ENCODE measurements at places on chromosomes 6 and 20.

- DNase-seq: peak; percentile 12
These were observed 711 bp upstream of the SIRT5 start for GRCh38 chr6:13573669-13574110.

DNA sequence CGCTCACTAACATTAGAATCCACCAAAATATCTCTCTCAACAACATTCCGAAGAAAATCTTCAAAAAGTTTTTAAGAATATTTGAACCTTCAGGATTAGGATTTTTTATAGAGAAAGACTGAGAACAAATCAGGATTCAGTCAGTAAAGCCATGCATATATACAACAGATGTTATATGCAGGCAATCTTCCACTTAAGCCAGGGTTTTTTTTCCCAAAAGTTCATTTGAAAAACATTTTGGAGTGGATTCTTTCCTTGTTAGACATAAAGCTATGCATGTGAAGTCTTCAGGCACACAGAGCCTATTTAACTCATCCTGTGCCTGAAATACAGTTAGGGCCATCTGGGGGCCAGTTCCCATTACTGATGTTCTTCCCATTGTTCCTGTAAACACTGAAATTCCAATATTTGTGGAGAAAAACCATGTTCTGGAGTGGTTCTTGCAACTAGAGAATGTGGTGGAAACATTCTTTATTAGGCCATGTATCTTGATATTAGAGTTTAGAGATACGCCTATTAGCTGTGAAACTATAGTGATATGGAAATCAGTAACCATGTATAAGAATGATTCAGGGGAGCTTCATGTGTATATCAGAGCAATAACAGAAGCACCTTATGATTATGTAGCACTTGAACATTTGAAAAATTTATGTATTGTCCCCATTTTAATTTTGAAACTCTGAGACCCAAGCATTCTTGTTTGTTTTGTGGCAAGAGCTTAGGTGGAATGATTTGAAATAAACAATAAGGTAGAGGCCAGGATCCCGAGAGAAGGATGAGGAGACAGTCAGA is 61.7 kb downstream of the PLEKHG1 start:
- no peak for DNase-seq

DNA sequence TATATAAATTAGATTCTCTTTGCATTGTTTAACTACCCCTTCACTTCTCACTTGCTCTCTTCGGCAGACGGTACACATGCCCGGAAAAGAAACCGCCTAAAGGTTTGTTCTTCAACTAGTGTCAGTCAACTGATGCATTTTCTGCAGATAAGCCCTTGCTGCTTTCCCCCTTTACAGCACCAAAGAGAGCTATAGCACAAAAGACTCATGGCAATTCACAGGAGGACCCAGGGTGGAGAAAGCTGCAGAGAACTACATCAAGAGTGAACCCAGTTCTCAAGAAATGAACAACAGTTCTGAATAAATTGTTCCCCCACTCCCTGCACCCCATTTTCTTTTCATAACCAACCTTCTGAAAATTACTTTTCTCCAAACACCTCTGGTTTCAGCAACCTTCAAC is 8.9 kb downstream of the CD164 start:
- no peak for DNase-seq

- DNase-seq: no peak
These were observed 76.9 kb downstream of the SMOC2 start for GRCh38 chr6:168517742-168518347.

DNA sequence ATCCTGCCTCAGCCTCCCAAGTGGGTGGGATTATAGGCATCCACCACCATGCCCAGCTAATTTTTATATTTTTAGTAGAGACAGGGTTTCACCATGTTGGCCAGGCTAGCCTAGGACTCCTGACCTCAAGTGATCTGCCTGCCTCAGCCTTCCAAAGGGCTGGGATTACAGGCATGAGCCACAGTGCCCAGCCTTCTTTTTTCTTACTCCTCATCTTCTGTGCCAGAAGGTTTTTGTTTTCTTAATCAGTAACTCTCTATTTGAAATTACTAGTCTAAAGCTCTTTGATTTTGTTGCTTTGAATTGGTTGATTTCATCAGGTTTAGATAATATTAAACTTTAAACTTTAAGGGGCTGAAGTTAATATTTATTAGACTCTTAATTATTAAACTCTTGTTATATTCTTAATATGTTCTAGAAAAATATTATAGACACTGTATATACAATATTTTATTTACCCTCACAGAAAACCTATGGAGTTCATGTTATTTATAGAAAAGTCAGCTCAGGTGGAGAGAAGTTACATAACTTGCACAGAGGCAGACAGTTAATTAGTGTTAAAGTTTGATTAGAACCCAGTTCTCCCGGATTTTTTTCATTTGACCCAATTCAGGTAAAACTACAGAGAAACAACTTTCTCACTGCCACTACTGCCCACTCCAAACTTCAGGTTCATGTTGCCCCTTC is 177.4 kb upstream of the SGK1 start:
- DNase-seq: no peak

GRCh38 chr6:20328266-20328923 is 73.3 kb upstream of the E2F3 start:
- no peak for DNase-seq

GRCh38 chr6:116018976-116019375 is 41.7 kb downstream of the FRK start:
- DNase-seq: peak; percentile 82

GRCh38 chr6:98880486-98880885 is 46.1 kb downstream of the POU3F2 start:
- no peak for DNase-seq

- DNase-seq: peak; percentile 95
These were observed 164.2 kb downstream of the GMPR start for GRCh38 chr6:16402581-16402900.

- no peak for DNase-seq
These were observed 13.8 kb upstream of the ZBP1 start for GRCh38 chr20:57633945-57634491.

DNA sequence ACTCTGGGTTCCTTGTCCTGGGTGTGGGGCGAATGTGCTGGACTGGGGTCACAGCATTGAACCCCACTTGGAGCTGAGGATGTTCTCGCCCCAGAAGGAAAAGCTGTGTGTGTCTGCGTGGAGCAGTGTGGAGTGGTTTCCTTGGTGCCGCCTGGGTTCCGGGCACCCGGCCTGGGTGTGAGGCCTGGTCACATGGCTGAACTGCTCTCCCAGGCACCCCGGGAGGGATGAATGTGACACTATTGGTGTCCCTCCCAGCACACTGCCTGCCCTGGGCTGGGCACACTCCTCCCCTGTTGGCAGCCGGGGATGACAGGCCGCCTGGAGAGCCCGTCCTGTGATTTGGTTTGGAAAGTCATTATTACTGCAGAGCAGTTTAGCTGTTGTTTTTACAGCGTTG is 12.3 kb downstream of the MYT1 start:
- DNase-seq: no peak

- DNase-seq: no peak
These were observed 14.9 kb upstream of the NUP153 start for GRCh38 chr6:17721671-17722070.

- DNase-seq: no peak
These were observed 280.0 kb upstream of the TBX18 start for GRCh38 chr6:85044361-85044760.

DNA sequence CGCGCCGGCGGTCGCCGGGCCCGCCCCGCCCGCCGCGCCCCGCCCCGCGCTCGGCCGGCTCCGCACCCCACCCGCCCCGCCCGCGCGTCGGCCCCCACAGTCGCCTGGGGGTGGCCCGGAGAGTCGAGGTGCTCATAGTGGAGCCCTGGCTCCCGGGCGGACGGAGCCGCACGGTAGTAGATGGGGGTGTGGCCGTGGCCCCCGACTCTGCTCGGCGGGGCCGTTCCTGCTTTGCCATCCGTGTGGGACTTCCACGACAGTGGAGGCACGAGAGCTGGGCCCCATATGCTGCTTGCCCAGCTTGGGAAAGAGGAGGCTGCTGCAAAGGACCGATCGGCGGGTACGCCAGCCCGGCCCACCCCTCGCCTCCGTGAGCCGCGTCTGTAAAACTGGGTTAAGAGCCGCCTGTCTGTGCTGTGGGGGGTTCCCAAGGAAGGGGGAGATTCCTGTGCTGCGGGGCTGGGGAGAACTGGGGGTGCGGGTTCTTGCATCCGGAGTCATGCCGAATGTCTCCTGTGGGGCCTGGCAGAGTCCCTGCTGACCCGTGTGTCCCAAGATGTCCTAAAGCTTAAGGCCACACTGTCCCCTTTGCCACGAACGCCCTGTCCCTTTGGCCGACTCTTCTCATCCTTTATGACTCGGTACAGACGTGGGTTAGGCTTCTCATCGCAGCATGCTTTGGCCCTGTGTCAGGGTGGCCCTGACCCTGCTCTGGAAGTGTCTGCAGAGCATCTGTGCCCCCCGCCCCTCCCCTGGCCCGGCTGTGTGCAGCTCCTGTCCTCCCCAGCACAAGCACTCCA is at the start of gene OPRL1:
Gene OPRL1, plus strand, starts transcription at position 70 of the 800 bp plus-strand sequence. CDS start 12,639 bp downstream, outside the sequence.
- no peak for DNase-seq

DNA sequence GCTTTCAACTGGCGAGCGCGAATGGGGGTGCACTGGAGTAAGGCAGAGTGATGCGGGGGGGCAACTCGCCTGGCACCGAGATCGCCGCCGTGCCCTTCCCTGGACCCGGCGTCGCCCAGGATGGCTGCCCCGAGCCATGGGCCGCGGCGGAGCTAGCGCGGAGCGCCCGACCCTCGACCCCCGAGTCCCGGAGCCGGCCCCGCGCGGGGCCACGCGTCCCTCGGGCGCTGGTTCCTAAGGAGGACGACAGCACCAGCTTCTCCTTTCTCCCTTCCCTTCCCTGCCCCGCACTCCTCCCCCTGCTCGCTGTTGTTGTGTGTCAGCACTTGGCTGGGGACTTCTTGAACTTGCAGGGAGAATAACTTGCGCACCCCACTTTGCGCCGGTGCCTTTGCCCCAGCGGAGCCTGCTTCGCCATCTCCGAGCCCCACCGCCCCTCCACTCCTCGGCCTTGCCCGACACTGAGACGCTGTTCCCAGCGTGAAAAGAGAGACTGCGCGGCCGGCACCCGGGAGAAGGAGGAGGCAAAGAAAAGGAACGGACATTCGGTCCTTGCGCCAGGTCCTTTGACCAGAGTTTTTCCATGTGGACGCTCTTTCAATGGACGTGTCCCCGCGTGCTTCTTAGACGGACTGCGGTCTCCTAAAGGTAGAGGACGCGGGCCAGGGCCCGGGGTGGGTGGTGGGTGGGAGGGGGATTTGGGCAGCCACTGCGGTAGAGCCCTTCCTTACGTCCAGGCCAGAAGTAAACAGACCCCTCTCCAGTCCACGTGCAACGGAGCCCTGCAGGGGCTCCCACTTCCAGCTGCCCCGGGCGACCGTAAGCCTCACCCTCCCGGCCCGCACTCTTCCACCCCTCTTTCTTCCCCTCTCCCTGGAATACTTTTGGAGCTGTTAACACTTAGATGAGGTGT is 998 bp downstream of the BMP2 start:
- DNase-seq: no peak

GRCh38 chr6:89927264-89927663 is 33.0 kb downstream of the GJA10 start:
- no peak for DNase-seq

- peak; percentile 69 for DNase-seq
These were observed 11.0 kb downstream of the UQCC2 start for GRCh38 chr6:33700391-33701050.

GRCh38 chr20:60760256-60761000 is 491.6 kb upstream of the CDH4 start:
- no peak for DNase-seq

DNA sequence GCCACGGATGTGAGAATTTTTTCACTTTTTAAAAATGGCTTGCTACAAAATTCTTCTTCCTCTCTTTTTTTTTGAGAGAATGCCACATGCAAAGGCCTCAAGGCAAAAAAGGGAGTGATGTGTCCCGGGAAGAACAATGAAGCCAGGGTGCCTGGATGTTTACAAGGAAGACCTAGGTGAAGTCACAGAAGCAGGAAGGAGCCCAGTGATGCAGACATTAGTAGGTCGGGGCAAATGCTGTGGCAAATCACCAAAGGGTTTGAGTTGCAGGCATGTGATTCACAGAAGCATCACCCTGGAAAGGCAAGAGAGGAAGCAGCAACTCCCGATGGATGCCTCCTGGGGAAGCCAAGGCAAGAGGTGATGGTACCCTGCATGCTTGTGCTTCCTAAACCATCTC is 46.8 kb downstream of the FARS2 start:
- no peak for DNase-seq

- no peak for DNase-seq
These were observed 4.5 kb downstream of the FAM217B start for GRCh38 chr20:59944726-59945125.

- no peak for DNase-seq
These were observed 580.1 kb downstream of the PTPRT start for GRCh38 chr20:42609618-42610017.

Data from amniotic epithelial cell (primary cell).